ENCODE measurements at places on chromosomes 2 and 18.

DNA sequence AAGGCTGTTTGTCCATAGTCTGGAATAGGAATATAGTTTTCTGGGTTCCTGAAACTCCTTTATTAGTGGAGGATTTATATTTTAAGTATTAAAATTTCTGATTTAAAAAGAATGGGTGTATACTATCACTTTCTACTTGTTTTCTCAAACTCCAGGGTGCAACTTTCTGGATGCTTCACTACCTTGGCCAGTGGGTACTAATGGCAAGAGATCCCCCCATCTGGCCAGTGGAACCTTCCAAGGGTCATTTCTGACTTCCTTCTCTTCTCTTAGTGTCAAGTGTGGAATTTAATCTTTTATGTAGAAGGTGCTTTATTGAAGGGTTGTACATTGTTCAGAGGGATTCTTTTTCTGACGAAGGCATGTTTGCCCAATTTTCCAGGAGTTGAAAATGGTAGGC is 86.4 kb upstream of the LPIN2 start:
- no peak for DNase-seq

DNA sequence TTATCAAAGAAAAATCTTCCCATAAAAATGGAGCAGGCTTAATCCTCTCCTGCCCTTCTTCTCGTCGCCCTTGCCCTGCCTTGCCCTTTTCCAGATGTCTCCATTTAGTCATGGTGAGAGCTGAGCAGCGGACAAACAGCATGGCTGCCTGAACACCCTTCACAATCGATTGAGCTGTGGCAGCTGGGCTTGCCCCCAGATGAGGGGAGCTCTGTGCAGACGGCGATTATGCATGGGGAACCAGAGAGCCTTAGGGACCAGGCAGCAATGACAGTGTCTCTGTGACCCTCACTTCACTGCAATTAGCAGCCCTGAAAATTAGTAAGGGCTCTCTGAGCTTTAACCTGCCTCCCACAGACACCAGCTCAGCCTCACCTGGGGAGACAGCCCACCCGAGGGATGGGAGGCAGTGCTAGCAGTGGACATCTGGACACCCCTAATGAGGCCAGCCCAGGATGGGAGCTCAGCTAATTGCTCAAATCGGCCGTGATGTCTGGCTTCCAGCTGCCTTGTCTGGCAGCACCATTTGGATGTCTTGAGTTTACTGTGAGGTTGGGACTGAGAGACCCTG is 365.7 kb downstream of the TNS1 start:
- DNase-seq, result no peak

DNA sequence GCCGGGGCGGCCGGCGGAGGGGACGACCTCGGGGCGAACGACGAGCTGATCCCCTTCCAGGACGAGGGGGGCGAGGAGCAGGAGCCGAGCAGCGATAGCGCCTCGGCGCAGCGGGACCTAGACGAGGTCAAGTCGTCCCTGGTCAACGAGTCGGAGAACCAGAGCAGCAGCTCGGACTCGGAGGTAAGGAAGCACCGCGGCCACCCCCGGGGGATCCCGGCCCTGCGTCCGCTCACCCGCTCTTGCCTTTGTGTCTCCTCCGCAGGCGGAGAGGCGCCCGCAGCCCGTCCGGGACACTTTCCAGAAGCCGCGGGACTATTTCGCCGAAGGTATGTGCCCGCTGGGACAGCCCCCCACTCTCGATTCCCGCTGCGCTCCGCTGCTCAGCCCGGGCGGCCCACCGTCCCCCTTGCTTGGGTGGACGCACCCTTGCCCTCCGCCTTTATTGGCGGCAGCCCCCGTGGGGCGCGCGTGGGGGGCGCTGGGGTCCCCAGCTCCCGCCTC is 611 bp downstream of the TCF7L1 start:
- DNase-seq, result peak; percentile 17

DNA sequence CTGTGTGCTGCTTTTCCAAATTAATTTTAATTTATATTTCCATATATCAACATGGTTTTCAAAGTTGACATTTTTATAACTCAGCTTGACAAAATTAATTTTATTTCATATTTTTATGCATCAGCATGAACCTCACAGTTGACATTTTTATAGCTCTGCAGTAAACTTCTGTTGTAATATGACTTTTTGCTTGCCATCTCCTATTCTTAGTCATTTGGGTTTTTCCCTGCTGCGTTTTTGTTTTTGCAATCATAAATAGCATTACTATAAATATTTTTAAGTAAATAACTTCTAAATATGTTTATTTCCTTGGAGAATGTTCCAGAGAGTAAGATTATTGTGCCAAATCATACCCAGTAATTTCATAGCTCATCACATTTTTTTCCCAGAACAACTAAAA is 21.0 kb upstream of the L3MBTL4 start:
- DNase-seq, result no peak

DNA sequence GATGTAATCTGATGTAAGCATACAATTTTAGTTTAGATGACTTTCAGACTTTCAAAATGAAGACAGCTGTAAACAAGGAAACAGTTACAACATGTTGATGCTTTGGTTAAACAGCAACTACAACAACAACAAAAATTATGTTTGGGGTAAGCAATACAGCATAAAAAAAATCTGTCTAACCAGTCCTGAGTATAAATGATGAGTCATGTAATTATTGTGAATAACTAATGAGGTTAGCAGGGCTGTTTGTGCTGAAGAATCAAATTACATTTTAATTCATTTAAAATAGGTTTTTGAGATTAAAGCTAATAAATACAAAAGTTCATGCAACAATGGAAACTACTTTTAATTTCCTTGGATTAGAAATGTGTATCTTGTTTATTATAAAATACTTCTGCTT is 266.9 kb downstream of the LRP1B start:
- DNase-seq, result no peak

DNA sequence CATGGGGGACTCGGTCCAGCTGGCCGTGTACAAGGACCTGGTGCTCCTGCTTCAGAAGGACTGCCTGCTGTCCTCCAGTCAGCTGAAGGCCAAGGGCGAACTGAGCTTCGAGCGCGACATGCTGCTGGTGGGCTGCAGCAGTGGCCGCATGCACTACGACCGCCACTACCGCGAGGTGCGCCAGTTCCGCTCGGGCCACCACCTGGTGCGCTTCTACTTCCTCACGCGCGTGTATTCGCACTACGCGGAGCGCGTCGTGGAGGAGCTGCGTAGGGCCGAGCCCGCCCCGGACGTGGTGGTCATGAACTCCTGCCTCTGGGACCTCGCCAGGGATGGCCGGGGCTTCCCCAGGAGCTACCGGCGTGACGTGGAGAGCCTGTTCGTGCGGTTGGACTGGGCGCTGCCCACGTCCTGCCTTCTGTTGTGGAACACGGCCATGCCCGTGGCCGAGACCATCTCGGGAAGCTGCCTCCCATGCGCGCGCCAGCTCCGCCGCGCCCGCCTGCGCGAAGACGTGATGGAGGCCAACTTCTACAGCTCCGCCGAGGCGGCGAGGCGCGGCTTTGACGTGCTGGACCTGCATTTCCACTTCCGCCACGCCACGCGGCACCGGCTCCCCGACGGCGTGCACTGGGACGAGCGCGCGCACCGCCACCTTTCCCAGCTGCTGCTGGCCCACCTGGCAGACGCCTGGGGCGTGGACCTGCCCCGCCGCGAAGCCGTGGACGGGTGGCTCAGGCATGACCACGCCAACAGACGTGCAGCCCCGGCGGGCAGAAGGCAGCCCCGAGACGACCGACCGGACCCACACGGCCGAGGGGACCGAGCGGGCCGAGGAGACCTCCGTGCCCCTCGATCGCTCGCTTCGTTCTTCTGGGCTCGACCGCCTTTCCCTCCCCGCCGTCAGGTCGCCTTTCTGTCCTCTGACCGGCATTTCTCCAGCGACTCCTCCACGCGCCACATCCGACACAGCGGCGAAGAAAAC is 293.9 kb upstream of the ERBB4 start:
- no peak for DNase-seq

DNA sequence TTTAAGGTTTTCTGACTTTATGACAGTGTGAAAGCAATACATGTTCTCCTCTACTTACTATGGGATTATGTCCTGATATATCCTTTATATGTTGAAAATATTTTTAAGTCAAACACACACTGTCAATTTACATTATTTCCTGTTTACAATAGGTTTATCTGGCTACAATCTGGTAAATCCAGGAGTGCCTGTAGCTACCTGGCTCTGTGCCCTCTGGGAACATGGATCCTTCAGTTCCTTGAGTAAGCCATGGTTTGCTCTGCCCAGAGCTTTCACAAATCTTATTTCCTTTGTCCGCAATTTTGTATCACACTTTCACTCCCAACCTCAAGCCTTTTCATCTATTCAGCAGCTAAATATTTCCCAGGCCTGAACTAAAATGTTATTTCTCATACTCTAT is 1582.2 kb upstream of the NXPH2 start:
- no peak for DNase-seq

DNA sequence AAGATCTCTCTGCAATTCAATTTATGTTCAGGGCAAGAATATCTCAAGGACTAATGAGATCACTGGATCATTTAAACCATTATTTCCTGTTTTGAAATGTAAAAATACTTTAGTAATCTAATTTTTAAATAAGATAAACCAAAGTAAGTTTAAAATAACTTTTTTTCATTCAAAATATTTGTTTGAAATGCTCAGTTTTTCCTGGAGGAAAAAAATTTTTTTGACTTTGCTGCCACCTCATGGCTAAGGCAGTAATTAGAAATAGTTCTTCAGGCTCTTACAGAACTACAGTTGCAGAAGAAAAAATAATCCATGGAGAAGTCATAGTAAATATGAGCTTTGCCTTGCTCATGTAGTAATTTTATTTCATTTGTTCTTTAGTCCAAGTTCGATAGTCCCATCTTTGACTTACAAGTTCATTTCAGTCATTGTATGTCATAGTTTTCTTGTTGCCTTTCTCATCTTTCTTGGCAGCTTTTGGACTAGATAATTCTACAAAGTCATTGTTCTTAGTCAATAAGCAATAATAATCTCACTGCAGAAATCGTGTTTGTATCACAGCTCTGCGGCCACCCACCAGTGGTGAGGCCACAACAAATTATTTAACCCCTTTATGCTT is 127.4 kb downstream of the DPP4 start:
- peak; percentile 30 for DNase-seq

- peak; percentile 14 for DNase-seq
Observed at GRCh38 chr2:118047380-118047826, 33.5 kb upstream of the CCDC93 start.

GRCh38 chr2:240926516-240927389 is 20.6 kb downstream of the CROCC2 start:
- no peak for DNase-seq

GRCh38 chr18:29439398-29439797 is 1262.5 kb upstream of the CDH2 start:
- no peak for DNase-seq

GRCh38 chr2:47227532-47228279 is 72.6 kb upstream of the STPG4 start:
- DNase-seq, result no peak

- DNase-seq, result no peak
Observed at GRCh38 chr18:32346671-32347070, 124.0 kb downstream of the GAREM1 start.

- no peak for DNase-seq
Observed at GRCh38 chr2:219538504-219538951, 5.1 kb downstream of the CHPF start.

DNA sequence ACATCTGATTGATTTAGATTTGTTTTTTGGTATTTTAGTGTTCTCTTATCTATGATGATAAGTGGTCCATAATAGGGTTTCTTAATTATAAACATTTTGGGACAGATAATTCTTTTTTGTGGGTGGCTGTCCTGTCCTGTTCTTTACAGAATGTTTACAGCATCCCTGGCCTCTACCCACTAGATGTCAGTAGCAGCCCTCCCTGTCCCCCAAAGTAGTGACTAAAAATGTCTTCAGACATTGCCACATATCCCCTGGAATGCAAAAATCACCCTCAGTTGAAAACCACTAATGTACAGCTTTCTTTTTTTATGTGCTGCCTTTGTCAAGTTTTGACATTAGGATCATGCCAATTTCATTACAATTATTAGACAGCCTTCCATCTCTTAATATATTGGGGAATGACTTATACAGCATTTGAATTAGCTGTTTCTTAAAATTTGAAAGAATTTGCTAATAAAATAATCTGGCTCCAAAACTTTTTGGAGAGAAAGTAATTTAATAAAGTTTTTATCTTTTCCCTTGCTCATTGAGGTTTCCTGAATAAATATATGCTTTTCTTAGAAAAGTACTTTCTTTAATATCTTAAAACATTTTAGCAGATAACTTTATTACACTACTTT is 19.5 kb downstream of the WIPF1 start:
- peak; percentile 51 for DNase-seq

GRCh38 chr2:150477347-150477746 is 10.1 kb downstream of the RND3 start:
- no peak for DNase-seq

GRCh38 chr2:164388511-164388910 is 232.8 kb downstream of the GRB14 start:
- no peak for DNase-seq

- DNase-seq, result no peak
Observed at GRCh38 chr2:184890311-184890710, 292.0 kb downstream of the ZNF804A start.

- DNase-seq, result peak; percentile 54
Observed at GRCh38 chr2:37349231-37349860, 4.9 kb downstream of the QPCT start.

DNA sequence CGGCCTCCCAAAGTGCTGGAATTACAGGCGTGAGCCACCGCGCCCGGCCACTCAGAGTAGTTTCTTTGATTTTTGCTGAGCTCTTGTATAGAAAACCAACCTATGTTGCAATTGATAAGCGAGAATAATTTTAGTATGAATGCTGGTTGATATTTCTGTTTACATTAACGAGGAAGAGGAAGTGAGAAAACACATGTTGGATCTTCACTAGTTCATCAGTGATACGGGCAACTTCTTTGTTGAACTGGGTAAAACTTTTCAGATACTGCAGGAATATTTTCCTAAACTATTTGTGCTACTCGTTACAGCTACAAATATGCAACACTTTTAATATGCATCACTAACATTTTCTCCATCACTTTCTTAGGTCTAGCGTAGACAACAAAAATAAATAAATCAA is 67.9 kb upstream of the SLC25A52 start:
- DNase-seq, result no peak

- no peak for DNase-seq
Observed at GRCh38 chr2:157196956-157197355, 60.5 kb upstream of the GALNT5 start.

DNA sequence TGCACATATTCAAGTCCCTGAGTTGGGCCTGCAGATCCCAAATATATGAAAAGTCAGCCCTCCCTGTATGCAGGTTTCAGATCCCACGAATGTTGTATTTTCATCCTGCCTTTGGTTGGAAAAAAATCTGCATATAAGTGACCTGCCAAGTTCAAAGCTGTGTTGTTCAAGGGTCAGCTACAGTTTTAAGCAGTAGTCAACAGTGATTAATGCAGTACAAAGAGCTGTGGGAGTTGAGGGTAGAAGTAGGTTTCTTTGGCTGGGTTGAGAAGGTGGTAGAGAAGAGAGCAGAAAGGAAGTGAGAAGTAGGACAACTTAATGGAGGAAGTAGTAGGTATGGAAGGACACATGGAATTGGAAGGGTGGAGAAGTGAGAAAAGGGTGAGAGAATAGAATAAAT is 127.9 kb downstream of the ANKRD44 start:
- no peak for DNase-seq

GRCh38 chr2:181117206-181117925 is 137.0 kb downstream of the UBE2E3 start:
- no peak for DNase-seq

- DNase-seq, result peak; percentile 19
Observed at GRCh38 chr18:9017905-9018227, 84.6 kb upstream of the NDUFV2 start.

Measured in inflammatory macrophage treated with lipopolysaccharide for 1 hour (primary cell).